Suprapubic skin (tissue), 4 donors: ENCODE measurements at places on chromosomes 6 and 20. TPM values are rescaled to one million over a fixed set of nuclear protein-coding genes. Genes with fewer than 3 reads are reported as not detected.

The HUS1B gene
- 8.8 TPM for total RNA-seq

The SLC17A3 gene
- not detected for total RNA-seq

The PPP1R14C gene
- total RNA-seq, result 73.7 TPM

The DAAM2 gene
- 12.6 TPM for total RNA-seq

The BPIFB2 gene
- not detected for total RNA-seq

The LINC00237 gene
- total RNA-seq, result 0.83 TPM

The MCCD1 gene
- not detected for total RNA-seq

The XKR7 gene
- not detected for total RNA-seq

The NKAPL gene
- total RNA-seq, result 0.47 TPM

The MAK gene
- not detected for total RNA-seq

The CST8 gene
- not detected for total RNA-seq

The VNN1 gene
- 0.83 TPM for total RNA-seq

The PRR18 gene
- total RNA-seq, result not detected

The MYCT1 gene
- 5.8 TPM for total RNA-seq

The CTCFL gene
- not detected for total RNA-seq

The DSP gene
- total RNA-seq, result 2,300 TPM

The ERVFRD-1 gene
- not detected for total RNA-seq

The MRS2 gene
- 14.0 TPM for total RNA-seq

The FHL5 gene
- 8.3 TPM for total RNA-seq

The CPNE5 gene
- total RNA-seq, result 0.48 TPM

The ZFP64 gene
- 33.8 TPM for total RNA-seq

The SYNDIG1 gene
- not detected for total RNA-seq

The C6orf15 gene
- 5.5 TPM for total RNA-seq

The ETV7 gene
- 13.0 TPM for total RNA-seq

The TFAP2C gene
- 79.0 TPM for total RNA-seq

The LY6G5B gene
- total RNA-seq, result 11.4 TPM

The TUBB2B gene
- 13.1 TPM for total RNA-seq

The KCNQ2 gene
- total RNA-seq, result not detected

The SLC35B2 gene
- 26.2 TPM for total RNA-seq

The PTPN1 gene
- 33.4 TPM for total RNA-seq

The GLP1R gene
- total RNA-seq, result 0.59 TPM

The SNX9 gene
- total RNA-seq, result 39.9 TPM

The HLA-DMA gene
- 28.5 TPM for total RNA-seq

The ATP9A gene
- 14.8 TPM for total RNA-seq

The PSMF1 gene
- total RNA-seq, result 106 TPM

The RGS17 gene
- total RNA-seq, result 0.18 TPM

The ZNF391 gene
- 0.23 TPM for total RNA-seq

The GGTLC1 gene
- total RNA-seq, result not detected

The CRISP2 gene
- not detected for total RNA-seq

The SOX4 gene
- 16.0 TPM for total RNA-seq

The CTAGE9 gene
- not detected for total RNA-seq

The REV3L gene
- 22.2 TPM for total RNA-seq

The CCN5 gene
- 137 TPM for total RNA-seq

The SMOC2 gene
- 22.9 TPM for total RNA-seq

The CNKSR3 gene
- total RNA-seq, result 10.8 TPM

The MCHR2 gene
- not detected for total RNA-seq
